ENCODE measurements at places on chromosomes 12 and 14. TPM values are rescaled to one million over a fixed set of nuclear protein-coding genes. Genes with fewer than 3 reads are reported as not detected.

- no peak for DNase-seq
Measured at GRCh38 chr12:6958609-6959057, 7.5 kb downstream of the PTPN6 start.

The ARHGEF25 gene
- total RNA-seq: 32.5 TPM

DNA sequence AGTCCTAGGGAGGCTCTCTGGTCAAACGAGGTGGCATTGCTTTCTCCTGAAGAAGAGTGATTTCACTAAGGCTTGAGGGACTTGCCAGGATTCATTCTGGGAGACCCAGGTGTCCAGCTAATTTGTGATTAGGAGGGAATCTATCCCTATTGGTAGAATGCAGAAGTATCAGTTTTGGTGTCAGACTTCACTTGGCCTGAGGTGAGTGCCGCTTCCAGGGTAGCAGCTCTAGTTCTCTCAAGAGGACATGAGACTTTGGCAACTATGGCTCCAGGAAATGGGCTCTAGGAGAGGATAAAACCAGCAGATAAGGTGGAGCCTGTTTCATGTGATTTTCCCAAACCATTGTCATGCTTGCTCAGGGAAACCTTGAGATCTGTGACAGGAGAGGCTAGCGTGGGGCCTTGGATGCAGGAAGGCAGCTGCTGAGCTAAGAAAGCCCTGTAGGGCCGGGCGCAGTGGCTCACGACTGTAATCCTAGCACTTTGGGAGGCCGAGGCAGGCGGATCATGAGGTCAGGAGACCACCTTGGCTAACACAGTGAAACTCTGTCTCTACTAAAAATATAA, 11.6 kb upstream of the TMEM117 start:
- no peak for DNase-seq

DNA sequence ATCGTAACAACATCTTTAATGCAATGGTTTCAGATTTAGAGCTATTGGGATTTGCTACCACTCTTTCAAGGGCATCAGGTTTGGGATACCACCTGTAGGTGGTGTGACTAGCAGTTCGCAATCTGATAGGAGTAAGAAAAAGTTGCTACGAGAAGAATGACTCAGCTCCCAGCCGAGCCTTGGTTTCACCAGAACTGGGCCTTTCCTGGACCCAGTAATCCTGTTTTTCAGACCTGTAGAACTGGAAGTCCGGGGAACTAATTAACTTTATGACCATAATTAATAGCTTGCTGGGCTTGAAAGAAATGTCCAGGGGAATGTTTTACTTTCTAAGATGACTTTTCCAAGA, 770 bp downstream of the ABHD4 start:
- no peak for DNase-seq

GRCh38 chr12:102638777-102639176, 158.4 kb upstream of the IGF1 start:
- no peak for DNase-seq

The KCNK10 gene
- 0.30 TPM for total RNA-seq

The TAS2R8 gene
- not detected for total RNA-seq
